Activated CD4-positive, alpha-beta T cell treated with anti-CD3 and anti-CD28 coated beads for 24 hours (primary cell): ENCODE measurements at places on chromosomes 5 and 9.

DNA sequence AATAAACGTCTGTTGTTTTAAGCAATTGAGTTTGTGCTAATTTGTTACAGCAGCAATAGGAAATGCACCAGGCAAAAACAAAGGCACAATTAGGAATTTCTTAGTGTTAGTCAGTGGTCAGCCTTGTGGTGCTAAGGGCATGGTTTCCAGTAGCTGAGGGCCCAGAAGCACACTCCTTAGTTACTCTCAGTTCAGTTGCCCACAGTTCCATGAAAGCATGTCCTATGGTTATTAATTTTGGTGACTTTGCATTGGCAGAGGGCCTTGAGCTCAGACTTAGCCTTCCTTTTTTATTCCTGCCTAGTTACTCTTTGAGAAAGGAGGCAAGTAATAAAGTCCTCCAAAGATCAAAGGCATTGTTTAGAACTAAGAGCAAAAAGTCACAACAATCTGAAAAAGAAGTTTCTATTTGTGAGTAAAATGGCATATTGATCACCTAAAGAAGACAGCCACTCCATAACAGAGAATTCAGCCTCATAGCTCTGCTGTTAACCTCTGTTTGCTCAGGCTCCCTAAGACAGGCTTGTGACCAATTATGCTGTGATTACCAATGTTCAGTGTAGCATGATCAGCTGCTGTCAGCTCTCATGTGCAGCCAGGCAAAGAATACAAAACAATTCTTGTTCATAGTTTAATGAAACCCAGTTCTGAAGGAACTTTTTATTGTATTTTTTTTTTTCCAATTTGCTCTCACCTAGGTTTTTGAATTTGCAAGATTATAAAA is 57.0 kb upstream of the MROH2B start:
- DNase-seq, result no peak

- no peak for DNase-seq
These were observed 52.2 kb downstream of the GKAP1 start for GRCh38 chr9:83765376-83765775.

DNA sequence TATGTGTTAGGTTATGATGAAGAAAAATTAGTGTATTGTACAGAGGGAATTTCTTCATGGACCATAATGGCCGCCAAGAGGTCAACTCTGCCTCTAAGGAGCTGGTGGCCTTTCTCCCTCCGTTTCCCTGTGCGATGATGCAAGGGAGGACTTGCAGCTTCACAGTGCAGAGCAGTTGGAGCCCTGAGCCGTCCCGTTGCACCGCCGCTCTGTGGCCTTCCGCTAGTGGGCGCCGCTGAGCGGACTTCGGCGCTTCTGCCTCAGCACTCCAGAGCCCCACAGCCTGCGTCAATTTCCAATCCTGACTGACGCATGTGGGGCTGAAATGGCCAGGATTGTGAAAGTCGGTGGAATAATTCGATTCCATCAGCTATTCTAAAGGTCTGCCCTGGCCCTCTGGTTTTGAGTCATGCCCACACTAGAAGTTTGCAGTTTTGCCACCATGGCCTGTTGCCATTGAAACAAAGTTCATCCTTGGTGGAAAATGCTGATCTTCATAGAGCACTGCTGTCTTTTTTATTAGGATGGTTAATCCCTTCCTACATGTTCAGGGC is 22.7 kb upstream of the LECT2 start:
- peak; percentile 29 for DNase-seq

- no peak for DNase-seq
These were observed 4.5 kb downstream of the DAP start for GRCh38 chr5:10756549-10756948.

GRCh38 chr5:176514244-176514950 is 22.8 kb downstream of the RNF44 start:
- no peak for DNase-seq

- no peak for DNase-seq
These were observed 15.2 kb downstream of the EHMT1 start for GRCh38 chr9:137634016-137634415.

- DNase-seq, result no peak
These were observed 44.7 kb downstream of the GAS1 start for GRCh38 chr9:86902586-86902985.

GRCh38 chr5:91212714-91213092 is 170.4 kb downstream of the ARRDC3 start:
- DNase-seq, result no peak

GRCh38 chr5:141560151-141560550 is 58.6 kb downstream of the DIAPH1 start:
- DNase-seq, result no peak

GRCh38 chr9:115880221-115880885 is 273.2 kb upstream of the PAPPA start:
- no peak for DNase-seq

GRCh38 chr5:14547666-14548065 is 33.9 kb upstream of the OTULINL start:
- DNase-seq, result no peak

DNA sequence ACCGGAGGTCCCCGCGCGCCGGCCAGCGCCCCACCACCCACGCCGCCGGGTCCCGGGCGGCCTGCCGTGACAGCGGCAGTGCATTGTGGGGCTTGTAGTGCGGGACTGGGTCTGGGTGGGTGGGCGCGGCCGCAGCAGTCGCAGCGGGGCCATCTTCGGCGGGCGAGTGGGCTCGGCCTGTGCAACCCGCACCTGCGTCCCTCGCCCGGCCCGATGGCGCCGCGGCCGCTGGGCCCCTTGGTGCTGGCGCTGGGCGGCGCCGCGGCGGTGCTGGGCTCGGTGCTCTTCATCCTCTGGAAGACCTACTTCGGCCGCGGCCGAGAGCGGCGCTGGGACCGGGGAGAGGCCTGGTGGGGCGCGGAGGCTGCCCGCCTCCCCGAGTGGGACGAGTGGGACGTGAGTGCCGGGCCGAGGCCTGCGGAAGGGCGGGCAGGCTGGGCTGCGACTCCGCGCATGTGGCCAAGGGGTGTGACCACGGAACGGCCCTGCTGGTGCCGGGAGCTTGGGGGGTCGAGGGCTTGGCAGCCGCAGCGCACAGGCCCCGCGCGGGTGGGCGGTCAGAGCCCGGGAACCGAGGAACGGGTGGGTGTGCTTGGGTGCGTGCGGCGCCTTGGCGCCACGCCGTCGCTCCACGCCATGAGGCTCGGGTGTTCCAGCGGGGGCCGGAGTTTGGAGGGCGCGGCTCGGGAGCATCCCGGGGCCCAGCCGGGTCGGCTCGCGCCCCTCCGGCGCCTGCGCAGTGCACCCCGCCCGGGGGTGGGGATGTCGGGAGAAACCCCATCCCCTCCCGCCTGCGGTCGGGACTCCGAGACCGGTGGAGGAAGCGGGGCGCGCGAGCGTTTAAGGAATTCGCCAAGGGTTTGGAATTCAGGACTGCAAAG is at the start of gene ARL10:
Gene ARL10 (plus strand): TSS at position 137 of the 881 bp plus-strand sequence. CDS start 77 bp downstream, at position 214.
- DNase-seq, result peak; percentile 40

GRCh38 chr5:179769271-179769670 is 24.5 kb upstream of the LTC4S start:
- DNase-seq, result no peak

DNA sequence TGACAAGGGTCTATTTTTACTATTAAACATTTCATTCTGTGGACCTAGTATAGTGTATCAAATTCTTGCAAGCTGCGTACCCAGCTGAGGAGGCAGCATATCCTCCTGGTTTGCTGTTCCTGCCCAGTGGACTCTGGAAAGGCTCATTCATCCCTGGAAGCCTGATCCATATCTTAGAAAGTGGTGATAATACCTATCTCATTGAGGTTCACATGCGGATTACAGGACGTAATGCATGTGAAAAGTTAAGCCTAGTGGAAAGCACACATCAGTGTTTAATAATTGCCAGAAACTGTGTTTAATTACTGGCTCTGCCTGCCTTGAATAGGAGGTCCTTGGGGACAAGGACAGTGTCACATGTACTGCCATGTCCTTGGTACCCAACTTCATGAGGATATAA is 132.0 kb downstream of the FGF10 start:
- no peak for DNase-seq

DNA sequence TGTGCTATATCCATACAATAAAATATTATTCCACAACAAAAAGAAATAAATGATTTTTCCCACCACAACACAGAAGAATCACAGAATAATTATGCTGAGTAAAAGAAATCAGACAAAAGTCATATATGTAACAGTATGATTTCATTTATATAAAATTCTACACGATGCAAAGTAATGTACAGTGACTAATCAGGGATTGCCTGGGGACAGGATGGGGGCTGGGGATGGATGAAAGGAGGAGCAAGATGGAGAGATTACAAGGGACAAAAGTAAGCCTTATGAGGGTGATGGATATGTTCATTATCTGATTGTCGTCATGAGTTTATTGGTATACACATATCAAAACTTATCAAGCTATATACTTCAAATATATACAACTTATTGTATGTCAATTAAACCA is 154.0 kb downstream of the FBN2 start:
- DNase-seq, result no peak

GRCh38 chr9:29044959-29045358 is 1471.7 kb upstream of the C9orf72 start:
- DNase-seq, result no peak

- DNase-seq, result no peak
These were observed 432.8 kb upstream of the PTPRD start for GRCh38 chr9:11045589-11045988.

DNA sequence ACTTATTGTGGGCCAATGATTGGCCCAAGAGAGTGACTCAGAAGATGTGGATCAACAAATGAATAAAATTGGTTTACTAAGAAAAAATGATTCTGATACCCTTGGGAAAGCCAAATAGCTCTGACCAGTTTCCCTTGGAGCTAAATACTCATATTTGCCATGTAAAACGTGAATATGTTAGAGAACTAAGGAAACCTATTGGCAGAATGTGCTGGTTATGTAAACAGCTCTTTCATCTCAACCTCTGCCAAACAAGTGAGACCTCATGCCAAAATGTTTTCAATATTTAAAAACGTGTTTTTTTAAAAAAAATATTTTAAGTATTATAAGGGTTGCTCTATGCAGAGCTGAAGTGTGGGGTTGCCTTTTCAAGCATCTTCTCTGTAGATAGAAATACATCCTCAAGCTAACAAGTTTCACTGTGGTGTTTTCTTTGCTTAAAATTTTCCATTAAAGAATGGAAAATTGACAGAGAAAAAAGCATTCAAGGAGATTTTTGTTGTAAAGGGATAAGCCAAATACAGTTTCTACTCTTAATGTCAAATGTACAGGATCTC is 186.9 kb upstream of the TUT7 start:
- DNase-seq, result no peak

DNA sequence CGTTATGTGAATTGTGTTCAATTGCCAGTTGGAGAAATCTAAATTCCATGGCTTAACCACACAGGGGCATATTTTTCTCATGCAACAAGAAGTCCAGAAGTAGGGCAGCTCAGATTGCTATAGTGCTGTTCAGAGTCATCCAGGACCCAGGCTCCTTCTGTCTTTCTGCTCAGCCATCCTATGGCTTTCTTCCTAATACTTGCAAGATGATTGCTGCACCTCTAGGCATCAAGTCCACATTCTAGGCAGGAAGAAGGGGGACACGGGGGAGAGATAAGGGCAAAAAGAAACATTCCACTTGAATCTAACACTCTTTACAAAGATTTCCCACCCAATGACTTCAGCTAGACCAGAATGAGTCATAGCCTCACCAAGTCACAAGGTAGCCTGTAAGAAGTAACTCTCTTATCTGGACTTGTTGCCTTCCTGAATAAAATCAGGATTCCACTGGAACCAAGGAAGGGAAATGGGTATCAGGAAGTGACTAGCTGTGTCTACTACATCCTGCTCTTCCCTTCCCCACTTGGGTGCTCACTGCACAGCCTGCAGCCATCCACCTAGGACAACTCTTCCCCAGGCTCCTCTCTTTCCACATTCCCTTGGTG is 5.3 kb downstream of the ERAP2 start:
- no peak for DNase-seq

DNA sequence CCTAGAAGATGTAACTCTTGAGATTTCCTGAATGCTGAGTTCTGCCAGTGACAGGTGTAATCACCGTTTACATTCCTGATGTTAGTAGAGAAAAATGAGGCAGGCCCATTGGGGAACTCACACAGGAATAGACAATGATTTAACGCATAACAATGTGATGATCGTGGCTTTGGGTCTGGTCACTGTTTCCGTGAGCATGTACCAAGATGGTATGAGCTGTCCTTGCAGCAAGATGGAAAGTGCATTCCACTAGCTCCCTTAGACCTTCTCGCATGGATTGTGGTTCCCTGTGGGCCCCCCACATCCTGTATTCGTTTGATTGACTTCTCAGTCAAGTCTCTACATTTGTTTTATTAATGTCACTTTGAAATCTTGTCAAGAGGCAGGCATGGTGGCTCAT is 124.0 kb upstream of the DAP start:
- no peak for DNase-seq

DNA sequence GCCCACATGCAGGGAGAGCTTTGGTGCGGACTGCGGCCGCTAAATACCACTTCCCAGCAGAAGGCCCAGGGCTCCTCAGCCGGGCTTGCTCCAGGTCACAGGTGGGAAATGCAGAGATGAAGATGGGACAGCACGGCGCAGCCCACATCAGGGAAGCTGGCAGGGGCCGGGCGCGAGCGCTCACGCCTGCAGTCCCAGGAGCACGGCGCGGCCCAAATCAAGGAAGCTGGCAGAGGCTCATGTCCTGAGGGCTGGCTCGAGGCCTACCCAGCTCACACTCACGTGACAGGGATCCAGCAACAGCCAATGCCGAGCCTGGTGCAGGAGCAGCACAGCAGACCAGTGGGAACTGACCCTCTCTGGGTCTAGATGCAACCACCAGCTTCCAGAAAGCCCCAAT is 16.3 kb downstream of the LPCAT1 start:
- DNase-seq, result no peak

DNA sequence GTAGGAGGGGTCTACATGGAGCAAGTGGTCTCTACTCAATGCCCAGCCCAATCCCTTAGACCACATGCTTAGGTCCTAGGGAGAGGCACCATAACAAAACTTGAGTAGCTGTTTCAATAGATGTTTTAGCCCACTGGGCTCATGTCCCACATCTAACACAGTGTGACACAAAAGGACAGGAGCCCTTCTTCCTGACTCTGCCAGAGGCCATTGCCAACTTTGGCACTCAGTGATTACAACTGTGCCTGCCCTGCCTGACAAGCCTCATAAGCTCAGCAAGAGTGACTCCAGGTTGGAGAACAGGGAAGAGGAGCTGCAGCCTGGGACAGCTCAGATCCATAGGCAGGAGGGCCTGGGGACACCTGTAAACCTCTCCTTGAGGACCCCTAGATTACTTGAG is 230.8 kb downstream of the ENC1 start:
- no peak for DNase-seq

DNA sequence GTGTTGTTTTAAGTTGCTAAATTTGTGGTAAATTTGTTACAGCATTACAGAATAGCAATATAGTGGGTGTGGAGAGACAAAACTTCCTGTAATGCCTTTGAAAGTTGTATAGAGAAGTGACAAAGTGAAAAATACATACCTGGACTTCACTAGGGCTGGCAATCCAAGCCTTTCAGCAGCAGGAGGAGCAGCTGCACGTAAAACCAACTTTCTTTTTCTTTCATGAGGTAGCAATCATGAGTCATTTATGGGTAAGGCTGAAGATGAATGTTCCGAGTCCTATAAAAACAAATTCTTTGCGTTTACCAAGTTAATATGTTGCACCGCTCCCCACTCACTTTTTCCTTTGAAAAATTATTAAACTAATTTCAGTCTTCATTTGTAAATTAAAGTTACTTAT is 1138.2 kb downstream of the TAF11L14 start:
- DNase-seq, result no peak

GRCh38 chr9:94545940-94546339 is 8.9 kb upstream of the PCAT7 start:
- no peak for DNase-seq
